Activated T-helper 1 cell treated with anti-CD3 and anti-CD28 coated beads, Interleukin-2, amount 50 U/mL, for 16 hours (primary cell): ENCODE measurements at places on chromosomes 1 and 21.

GRCh38 chr1:160567858-160568682 lies 11.2 kb downstream of the CD84 start:
- peak; percentile 48 for DNase-seq

- no peak for DNase-seq
These were observed 2.9 kb upstream of the HTR6 start for GRCh38 chr1:19661721-19662228.

DNA sequence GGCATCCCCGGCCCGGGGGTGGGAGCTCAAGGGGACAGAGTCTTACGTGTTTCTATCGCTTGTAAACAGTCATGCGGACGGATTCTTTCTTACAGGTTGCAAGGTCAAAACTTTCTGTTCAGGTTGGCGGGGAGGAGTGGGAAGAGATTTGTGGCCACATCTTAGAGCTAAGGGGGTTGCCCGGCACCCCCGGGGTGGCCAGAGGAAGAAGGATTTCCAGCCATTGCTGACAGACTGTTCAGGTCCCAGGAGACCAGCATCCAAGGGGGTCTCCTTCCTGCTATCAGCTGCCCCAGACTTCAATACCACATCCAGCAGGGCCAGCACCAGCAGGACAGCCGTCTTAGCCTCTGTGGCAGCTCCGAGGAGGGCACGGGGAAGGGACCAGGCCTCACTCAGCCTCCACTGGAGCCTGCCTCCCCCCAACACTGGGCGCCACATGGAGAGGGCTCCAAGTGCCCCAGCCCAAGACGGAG lies 52.0 kb downstream of the KIF21B start:
- DNase-seq, result no peak

- no peak for DNase-seq
These were observed 194.2 kb downstream of the SIPA1L2 start for GRCh38 chr1:232435729-232436128.

GRCh38 chr21:23218667-23219066 lies 2220.5 kb downstream of the NCAM2 start:
- no peak for DNase-seq

GRCh38 chr21:38842079-38842478 lies 36.4 kb downstream of the ETS2 start:
- DNase-seq, result no peak

DNA sequence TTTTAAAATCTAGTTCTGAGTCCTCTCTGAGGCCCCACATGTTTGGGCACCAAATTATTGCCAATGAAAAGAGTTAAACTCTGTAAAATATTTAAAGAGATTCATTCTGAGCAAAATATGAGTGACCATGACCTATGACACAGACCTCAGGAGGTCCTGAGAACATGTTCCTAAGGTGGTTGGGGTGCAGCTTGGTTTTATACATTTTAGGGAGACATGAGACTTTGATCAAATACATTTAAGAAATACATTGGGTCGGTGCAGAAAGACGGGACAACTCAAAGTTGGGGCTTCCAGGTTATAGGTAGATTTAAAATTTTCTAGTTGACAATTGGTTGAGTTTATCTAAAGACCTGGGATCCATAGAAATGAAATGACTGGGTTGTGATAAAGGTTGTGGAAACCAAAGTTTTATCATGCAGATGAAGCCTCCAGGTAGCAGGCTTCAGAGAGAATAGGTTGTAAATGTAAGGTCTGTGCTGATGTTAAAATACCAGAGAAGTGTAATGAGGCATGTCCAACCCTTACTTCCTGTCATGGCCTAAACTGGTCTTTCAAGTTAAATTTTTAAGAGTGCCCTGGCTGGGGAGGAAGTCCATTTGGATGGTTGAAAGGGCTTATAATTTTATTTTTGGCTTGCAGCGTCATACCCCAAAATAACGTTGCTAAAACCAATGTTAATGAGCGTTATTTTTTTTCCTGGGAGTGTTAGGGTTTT lies 274.9 kb downstream of the NUF2 start:
- DNase-seq, result no peak

DNA sequence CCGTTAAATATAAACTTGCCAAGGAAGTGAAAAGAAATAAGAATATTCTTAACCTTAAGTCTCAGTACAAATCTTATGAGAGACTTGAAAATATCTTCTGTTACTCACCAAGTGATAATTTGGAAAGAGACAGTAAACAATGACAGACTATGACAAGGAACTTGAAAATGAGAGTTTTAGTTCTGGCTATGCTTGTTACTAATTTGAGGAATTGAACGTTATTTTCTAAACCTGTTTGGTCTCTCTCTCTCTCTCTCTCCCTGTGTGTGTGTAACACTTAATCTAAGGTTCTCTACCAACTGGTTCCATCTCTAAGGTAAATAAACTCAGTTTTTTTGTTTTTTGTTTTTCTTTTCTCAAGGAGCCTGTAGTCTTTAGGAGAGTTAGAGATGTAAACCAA lies 161.8 kb downstream of the AMY1C start:
- no peak for DNase-seq

- no peak for DNase-seq
These were observed 183.3 kb upstream of the TMEM51 start for GRCh38 chr1:14970115-14970798.

DNA sequence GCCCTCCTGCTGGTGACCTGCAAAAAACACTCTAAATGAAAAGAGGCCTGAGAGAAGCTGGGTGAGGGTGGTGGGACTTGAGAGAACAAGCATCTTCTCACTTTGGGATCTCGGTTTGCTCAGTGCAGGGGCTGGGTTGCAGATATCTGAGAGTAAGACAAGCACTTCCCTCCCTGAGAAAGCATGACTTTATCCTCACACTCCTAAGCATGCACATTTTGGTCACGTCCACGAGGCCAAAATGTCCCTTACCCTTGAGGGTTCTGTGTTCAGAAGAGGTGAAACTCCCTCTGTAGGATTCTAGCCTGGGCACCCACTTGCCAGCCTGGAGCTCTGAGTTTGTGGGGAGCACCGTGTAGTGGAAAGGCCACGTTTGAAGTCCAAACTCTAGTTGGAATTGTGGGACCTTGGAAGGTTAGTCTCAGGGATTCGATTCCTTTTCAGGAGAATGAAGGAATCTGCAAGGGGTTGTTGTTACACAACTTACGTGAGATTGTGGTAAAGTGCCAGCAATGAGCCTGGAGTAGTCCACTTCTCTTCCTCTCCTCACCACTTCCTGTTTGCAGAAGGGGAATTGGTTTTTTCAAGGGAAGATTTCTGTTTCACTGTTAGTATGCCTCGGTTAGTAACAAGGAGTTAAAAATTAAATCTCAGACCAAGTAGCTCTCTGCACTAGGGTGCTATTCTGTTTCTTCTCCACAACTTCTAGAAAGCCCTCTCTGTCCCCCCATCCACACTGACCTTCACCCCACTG lies 3.0 kb downstream of the FCAMR start:
- DNase-seq, result no peak

- DNase-seq, result no peak
These were observed 231.3 kb upstream of the IRF2BP2 start for GRCh38 chr1:234841281-234841680.

GRCh38 chr1:25615172-25615541 lies 1.4 kb upstream of the MAN1C1 start:
- no peak for DNase-seq

DNA sequence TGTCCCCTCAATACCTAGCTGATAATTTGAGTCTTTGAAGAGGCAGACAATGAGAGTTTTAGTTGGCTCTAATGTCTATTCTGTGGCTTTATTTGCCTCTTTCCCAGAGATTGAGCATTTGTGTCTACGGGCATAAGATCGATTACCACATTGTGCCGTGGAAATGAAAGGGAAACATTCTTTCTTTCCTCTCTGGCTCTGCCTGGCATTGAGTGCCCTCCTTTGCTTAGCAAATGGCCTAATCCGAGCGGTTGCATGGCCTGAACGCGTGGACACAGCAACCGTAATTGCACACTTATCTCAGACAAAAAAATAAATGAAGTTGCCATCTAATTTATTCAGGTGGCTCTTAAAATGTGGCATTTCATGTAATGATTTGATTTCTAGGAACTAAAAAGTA lies 247.9 kb downstream of the ADGRL2 start:
- DNase-seq, result no peak

- no peak for DNase-seq
These were observed 1.3 kb downstream of the AMIGO1 start for GRCh38 chr1:109508001-109508872.

GRCh38 chr1:76928522-76928921 lies 61.2 kb downstream of the ST6GALNAC5 start:
- no peak for DNase-seq

DNA sequence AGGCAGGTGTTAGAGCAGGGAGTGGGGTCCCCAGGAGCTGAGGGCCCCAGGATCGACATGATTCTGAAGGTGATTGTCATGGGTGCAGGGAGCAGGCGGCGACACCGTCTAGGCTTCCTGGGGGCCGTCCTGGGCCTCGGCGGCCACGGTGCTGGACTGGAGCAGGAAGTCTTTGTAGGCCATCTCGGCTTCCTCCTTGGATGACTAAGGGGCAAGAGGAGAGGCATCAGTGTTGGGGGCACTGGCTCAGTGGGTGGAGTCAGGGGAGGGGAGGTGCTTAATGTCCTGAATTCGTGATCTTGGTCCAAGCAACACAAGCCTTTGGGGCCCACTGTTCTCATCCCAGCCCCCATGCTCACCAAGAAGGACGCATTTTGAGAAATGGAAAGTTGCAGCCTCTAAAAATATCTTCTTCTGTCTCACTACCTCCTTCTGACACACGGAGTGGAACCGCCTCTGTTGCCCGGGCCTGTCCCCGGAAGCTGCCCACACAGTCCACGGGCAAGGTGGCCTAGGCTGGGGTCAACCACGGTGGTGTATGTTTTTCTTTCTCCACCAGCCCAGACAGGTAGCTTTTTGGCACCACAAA lies 8.6 kb upstream of the FCMR start:
- no peak for DNase-seq

DNA sequence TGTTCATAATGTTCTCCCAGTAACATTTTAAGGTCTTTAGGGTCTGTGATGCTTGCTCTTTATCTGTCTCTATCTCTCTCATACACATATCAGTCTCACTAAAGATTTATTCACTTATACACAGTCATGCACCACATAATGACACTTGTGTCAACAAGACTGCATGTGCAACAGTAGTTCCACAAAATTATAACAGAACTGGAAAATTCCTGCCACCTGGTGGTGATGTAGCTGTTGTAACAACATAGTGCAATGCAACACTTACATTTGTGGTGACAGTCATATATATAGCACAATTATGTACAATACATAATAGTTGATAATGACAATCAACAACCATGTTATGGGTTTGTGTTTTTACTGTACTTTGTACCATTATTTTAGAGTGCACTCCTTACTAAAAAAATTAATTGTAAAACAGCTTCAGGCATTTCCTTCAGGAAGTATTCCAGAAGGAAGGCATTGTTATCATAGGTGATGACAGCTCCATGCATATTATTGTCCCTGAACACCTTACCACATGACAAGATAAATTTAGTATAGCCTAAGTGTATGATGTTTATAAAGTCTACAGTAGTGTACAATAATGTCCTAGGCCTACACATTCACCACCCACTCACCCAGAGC lies 8.1 kb downstream of the TDRD5 start:
- DNase-seq, result no peak

DNA sequence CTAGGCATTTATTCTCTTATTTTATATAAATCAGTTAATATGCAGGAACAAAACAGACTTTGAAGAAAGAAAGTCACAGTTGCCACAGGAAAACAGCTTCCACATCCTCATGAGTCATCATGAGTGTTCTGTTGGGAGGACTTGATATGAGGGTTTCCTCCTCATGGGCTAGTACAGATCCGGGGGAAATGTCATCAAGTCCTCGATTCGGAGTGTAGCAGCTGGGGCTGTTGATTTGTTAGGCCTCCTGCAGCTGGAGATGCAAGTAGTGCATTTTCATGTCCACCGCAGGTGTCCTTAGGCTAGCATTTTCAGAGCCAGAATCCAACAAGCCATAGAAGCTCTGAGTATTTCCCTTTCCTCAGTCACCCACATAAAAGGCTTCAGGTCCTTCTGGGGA lies 36.7 kb downstream of the ADAM30 start:
- no peak for DNase-seq

GRCh38 chr1:167126811-167127210 lies 32.9 kb downstream of the STYXL2 start:
- no peak for DNase-seq

- DNase-seq, result no peak
These were observed 26.9 kb upstream of the SH3D21 start for GRCh38 chr1:36279110-36279788.

- DNase-seq, result no peak
These were observed 37.3 kb upstream of the ASB17 start for GRCh38 chr1:75969550-75969949.

- no peak for DNase-seq
These were observed 90.2 kb upstream of the TSPAN2 start for GRCh38 chr1:115179397-115180079.
